ENCODE measurements at places on chromosomes 2 and 18.
A peak's percentile ranks its signal among the peaks of the same experiment; 100 is the strongest.

GRCh38 chr2:109148117-109148746 lies 19.2 kb downstream of the SH3RF3 start:
- DNase-seq: no peak

DNA sequence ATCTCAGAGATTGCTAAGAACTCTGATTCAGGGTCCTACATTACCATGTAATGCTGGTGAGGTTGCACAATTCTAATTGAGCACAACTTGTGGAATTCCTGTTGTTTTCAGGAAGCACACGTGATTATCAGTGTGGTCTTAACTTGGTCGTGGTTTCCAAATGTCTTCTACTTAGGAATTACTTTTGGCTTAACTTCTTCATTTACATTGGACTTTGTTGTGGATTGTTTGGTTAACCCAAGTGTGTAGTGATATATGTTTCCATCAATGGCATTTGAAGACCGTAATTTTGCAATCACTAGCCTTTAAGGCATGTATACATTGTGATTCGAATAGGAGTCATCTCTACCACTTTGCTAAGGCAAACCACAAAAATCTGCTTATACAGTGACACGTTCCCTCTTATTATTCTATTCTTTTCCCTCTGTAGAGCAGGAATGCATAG lies 373.3 kb downstream of the IRS1 start:
- DNase-seq: peak; percentile 93

- no peak for DNase-seq
These were observed 199.7 kb downstream of the SMAD2 start for GRCh38 chr18:47730795-47731194.

DNA sequence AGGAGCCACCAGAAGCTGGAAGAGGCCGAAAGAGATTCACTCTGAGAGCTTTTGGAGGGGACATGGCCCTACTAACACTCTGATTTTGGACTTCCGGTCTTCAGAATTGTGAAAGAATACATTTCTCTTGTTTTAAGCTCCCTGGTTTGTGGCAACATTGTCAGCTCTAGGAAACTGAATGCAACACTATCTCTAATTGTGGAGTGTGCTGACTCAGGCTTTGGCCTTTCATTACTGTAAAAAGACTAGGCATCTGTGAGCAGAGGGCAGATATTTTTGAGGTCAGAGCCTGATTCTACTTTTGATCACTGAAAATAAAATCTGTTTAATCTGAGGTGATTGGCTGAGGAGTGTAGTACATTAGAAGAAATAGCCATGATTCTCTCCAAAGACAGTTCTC lies 185.4 kb upstream of the FAM98A start:
- DNase-seq: no peak

DNA sequence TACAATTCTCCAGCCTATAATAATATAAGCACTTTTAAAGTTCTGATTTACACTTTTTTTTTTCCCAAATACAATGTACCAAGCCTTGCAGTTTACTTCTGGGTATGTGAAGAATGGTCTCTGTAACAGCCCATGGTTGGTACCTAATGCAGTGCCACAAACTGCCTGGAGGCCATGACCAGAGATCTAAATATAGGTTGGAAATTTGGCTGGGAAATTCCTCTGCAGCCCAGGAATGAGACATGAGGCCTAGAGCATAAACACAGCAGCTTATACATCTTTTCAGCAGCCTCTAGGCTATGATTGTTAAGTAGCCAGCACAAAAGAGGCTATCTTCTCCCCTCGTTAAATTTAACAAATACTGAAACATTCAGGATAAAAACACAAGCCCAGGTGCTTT lies 432.0 kb upstream of the FAM98A start:
- no peak for DNase-seq

- DNase-seq: no peak
These were observed 65.3 kb downstream of the BIRC6 start for GRCh38 chr2:32422133-32422532.

- DNase-seq: no peak
These were observed 208.2 kb upstream of the CHAC2 start for GRCh38 chr2:53559302-53559966.

GRCh38 chr2:23380562-23381065 lies 4.4 kb upstream of the KLHL29 start:
- DNase-seq: no peak

- no peak for DNase-seq
These were observed 25.6 kb upstream of the CXXC1 start for GRCh38 chr18:50313031-50313607.

Data from AG04450 (cell line).